ENCODE measurements at places on chromosomes 13 and 19.

- no peak for DNase-seq
These were observed 18.1 kb downstream of the TSKS start for GRCh38 chr19:49744946-49745381.

DNA sequence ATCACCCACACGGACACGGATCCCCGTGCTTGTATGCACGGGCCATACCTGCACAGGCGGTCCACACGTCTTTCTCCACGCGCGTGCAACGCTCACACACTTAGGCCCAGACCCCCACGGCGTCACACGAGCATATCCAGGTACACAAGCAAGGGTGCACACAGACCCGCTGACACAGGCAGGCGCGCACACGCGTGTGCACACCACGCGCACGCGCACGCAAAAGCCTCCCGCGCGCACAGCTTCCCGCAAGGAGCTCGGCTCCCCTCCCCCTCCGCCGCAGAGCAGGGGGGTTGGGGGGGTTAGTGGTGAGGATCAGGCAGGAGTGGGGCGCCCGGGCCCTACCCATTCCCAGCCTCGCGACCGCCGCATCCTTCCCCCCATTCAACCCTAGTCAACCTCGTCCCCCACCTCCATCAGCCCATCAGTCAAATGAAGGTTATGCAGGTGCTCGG lies 407 bp downstream of the RAB3A start:
- no peak for DNase-seq

DNA sequence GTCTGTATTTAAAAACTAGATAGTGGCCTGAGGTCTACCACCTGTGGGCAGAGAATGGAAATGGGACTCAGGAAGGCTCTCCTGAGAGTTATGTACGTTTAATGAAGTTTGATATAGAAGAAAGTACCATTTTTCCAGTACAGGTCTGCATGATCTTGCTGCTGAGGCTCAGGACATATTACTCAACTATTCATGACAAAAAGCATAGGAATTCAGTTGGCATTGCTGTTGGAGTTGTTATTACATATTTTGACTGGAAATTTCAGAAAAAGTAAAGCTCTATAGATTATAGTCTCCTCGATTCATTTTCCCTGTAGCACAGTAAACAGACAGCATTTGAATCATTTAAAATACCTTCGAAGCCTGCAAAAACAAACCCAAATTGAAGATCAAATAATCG lies 469.8 kb downstream of the DCT start:
- no peak for DNase-seq

GRCh38 chr13:98228661-98229341 lies 51.7 kb upstream of the RNF113B start:
- DNase-seq = no peak

- DNase-seq = no peak
These were observed 646 bp upstream of the SLC10A2 start for GRCh38 chr13:103066781-103067345.

GRCh38 chr13:25085125-25085742 lies 10.7 kb upstream of the PABPC3 start:
- peak; percentile 18 for DNase-seq

- no peak for DNase-seq
These were observed 306.2 kb downstream of the TEX29 start for GRCh38 chr13:111626371-111627305.

DNA sequence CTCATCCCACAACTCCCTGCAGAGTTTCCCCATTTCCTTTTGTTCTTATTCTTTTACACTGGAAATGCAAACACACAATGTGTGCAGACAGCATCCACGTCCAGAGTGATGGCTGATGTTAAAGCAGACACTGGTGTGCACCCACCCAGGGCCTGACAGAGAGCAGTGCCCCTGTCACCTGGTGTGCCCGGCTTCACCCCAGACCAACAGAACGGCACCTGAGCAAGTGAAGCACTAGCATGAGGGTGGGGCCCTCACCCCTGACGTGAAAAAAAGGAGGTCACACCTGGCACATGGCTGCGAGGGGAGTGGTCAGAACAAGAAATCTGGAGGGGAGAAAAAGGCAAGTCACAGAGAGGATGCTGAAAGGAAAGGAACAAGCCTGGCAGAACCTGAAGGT lies 12.3 kb downstream of the ZNF575 start:
- DNase-seq = no peak

- no peak for DNase-seq
These were observed 9.3 kb downstream of the ZNF787 start for GRCh38 chr19:56111601-56112312.

DNA sequence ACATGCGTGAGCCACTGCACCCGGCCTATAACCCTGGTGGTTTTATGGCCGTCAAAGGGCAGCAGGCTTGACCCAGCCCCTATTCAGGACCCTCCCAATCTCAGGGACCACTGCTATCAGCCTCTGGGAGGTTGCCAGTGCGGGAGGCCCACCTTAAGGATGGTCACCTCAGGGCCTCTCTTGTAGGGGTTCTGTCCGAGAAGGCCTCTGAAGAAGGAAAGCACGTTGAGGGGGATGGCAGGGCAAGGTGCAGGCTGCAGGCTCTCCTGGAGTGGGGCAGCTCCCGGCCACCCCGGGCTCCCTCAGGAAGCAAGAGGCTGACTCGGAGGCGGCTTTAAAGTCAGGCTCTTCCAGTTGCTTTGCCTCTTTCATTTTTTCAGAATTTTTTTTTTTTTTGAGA lies 6.0 kb upstream of the GRTP1 start:
- DNase-seq = no peak

DNA sequence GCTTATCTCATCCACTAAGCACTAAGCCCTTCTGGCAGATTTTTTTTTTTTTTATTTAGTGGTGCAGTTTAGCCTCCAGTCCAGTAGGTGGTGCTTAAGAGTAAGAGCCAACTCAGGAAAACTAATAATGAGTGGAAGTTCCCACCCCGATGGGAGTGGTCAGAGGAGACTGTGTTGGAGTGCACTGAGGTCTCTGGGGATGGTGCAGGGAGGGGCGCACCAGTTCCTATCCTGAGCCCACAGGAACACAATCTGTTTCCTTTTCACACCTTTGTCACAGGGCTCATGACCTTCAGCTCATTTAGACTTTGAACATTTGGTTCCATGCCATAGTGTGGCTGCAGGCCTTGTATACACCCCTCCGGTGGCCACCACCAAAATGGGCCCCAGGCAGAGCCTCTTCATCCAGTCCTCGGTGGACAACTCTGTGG lies 367.4 kb downstream of the SPRY2 start:
- DNase-seq = peak; percentile 60

- DNase-seq = no peak
These were observed 261.6 kb downstream of the SLITRK1 start for GRCh38 chr13:83620530-83621220.

- no peak for DNase-seq
These were observed 220.3 kb downstream of the NBEA start for GRCh38 chr13:35162420-35162819.

DNA sequence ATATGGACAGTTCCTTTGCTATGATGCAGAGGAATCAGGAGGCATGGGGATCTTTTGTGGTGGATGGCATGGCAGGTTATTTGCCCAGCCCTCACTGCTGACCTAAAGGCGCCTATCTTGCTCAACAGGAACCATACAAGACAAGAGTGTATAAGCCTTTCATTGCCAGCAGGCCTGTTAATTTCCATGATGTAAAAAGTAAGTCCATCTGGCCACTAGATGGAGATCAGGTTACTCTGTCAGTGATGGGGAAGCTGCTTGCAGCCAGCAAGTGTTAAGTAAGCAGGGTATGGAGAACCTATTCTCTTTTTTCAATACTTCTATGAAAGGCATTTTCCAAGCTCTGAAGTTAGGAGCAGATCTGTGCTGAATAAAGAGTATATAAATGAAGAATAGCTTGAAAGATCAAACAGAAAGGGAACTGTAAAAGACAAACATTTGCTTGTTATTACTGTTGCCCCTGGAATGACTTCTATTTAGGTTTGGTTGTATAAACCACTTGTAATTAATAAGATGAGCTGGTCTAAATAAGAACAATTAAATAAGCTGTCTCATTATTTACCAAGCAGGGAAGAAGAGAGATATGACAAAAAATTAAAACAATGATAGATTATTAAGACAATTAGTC lies 210.9 kb downstream of the RGCC start:
- peak; percentile 92 for DNase-seq

DNA sequence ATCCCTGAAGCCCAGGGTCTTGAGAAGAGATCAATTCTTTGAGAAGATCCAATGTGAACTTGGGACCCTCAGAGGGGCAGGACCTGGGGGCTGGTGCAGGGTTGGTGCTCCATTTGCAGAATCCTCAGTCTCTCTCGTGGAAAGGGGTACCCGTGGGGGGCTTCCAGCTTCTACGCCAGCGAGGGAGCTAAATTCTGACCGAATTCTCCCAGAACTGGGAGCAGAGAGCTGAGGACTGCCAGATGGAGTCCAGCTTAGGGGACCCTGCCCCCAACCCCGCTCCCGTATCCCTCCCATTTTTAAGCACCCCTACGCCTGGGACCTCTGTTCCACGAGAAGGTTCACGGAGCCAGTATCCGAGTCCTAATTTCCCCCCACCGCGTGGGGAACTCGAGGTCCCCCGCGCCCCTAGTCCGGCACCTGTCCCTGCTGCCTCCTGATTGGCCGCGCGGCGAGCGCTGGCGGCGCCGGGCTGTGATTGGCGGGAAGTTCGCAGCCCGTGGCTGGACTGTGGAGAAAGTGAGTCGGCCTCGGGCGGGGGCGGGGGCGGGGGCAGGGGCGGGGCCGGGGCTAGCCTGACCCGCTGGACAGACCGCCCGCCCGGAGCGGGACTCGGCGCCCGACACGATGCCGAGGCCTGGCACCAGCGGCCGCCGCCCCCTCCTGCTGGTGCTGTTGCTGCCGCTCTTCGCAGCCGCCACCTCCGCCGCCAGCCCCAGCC lies 4.4 kb upstream of the LTBP4 start:
- no peak for DNase-seq

DNA sequence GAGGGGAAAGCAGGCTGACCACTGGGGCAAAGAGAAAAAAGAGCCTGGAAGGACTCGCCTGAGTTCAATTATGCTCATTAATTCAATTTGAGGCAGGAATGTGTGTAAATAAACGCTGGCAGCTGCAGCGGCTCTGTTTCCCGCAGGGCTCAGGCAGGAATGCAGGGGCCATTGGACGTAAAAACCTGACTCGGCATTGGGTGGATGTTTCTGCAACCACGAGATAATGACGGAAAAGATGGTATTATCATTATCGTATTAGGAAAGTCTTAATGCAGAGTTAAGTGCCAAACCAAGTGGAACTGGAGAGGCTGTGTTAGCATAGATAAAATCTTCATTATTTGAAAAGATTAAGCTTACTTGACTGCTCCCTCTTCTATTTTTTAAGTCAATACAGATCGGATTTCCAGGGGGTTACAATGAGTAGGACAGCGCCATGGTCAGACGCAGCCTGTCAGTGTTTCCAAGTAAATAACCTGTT lies 169.8 kb downstream of the SHISA2 start:
- no peak for DNase-seq

- no peak for DNase-seq
These were observed 687.3 kb upstream of the PCDH9 start for GRCh38 chr13:67917291-67917987.

DNA sequence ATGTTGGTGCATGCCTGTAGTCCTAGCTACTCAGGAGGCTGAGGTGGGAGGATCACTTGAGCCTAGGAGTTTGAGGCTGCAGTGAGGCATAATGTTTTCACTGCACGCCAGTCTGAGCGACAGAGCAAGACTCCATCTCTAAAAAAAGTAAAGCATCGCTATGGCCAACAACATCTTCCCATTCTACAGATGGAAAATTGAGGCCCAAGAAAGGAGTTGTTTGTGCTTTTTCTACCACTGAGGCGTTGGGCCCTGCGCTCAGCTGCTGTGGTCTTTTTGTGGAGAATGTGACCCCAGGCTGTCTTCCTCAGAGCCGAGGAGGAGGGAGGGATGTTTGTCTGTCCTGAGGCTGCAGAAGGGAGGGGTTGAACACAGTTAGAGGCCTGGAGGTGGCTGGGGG lies 485 bp upstream of the C5AR2 start:
- DNase-seq = no peak

Data from KBM-7 (cell line).